Activated T-helper 17 cell treated with anti-CD3 and anti-CD28 coated beads, Interleukin-2, amount 50 U/mL, for 72 hours (primary cell): ENCODE measurements at places on chromosomes 5 and 9.

DNA sequence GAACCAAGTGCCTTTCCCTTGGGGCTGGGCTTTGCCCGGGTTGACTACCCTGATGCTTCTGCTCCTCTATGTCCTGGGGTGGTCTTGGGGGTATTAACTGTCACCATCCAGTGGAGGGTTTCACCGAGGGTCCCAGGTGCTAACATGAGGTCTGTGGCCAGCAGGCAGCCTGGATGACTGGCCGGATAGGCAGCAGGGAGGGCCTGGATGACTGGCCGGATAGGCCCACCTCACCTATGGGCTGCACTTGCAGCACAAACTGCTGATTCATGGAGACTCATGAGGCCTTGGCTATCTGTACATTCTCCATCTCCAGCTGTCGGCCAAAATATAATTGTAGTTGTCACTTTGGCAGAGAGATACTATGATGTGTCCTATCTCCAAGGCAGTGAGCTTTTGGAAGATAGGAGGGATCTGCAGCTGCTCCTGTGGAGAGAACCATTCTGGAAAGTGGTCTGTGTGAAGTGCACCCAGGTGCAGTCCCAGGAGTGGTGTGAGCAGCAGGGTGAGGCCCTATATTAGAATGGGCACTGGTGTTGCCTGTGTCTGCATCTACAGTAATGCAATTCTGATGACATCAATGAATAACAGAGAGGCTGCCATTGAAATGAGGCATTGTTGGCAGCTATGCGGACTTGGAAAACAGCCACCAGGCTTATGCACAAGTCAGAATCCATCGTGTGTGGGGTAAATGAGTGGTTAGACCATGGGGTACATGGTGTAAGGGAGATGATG, 26.3 kb upstream of the CDKN2AIPNL start:
- no peak for ATAC-seq

- no peak for ATAC-seq
These were observed 58.8 kb downstream of the GNG10 start for GRCh38 chr9:111720174-111720573.

DNA sequence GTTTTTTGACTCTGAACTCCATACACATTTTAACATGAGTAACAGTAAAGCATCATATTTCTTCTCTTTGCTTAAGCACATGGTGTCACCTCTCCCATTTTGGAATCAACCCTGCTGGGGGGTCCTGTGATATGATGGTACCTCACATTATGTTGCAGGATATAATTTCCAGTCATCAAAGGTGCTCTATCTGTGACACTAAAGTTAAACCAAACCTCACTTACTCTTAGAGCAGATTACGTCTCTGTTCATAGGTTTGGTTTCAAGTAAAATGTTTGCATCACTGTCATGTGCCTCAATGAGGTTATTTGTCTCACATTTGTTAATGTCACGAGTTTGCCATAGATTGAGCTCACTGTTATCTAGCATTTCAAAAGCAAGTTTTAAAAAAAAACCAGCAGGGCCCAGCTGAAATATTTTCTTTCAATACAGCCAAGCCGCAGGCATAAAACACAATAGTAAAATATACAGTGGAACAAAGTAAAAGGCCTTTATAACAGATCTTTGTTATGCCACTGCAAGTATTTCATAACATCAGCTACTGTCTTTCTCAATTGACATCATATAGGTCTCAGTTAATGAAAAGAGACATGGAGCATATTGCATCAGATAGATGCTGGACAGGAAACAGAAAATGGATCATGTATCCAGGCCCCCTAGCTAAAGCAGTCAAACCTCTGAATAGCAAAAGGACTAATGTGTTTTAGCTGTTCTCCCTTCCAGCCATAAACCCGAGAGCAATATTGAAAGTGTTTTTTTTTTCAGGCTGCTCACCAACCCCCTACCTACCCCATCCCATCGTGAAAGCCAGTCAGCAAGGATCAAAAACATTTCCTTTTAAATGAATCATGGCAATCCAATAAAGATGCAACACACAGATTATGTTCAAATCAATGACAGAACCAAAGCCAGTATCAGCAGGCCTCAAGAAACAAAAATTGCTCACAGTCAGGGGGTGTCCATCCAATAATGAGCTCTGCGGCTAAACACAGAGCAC, 182.1 kb upstream of the ITGA1 start:
- ATAC-seq, result no peak

DNA sequence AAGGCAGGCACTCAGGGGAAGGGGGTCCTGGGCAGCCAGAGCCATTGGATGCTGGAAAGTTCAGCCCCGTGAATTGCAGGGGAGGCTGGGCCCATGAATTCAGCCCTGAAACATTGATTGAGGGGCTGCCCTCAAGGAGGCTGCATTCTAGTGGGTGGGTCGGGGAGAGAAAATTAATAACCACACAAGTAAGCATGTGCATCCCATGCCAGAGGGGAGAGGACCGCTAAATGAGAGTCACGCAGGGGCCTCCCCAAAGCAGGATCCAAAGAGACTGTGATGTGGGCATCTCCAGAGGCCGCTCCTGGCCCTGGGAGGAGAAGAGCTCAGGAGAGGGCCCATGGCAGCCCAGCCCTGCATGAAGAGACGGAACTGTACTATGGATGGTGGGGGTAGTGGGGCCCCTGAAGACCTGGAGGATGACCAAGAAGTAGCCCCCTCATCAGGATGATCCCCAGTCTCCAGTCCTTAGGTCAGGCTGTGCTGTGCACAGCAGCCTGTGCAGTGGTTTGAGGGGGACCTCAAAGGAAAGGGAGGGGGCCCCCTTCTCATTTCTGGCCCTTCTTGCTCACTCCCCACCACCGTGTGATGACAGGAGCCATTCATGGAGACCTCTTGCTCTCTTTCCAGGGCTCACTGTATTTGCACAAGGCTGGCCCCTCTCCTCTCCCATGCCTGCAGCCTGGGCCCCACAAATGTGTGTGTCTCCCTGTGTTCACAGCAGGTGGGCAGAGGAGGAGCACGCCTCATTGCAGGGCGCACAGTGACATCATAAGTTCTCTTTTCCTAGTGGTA, 233.6 kb upstream of the IRX1 start:
- ATAC-seq, result no peak

DNA sequence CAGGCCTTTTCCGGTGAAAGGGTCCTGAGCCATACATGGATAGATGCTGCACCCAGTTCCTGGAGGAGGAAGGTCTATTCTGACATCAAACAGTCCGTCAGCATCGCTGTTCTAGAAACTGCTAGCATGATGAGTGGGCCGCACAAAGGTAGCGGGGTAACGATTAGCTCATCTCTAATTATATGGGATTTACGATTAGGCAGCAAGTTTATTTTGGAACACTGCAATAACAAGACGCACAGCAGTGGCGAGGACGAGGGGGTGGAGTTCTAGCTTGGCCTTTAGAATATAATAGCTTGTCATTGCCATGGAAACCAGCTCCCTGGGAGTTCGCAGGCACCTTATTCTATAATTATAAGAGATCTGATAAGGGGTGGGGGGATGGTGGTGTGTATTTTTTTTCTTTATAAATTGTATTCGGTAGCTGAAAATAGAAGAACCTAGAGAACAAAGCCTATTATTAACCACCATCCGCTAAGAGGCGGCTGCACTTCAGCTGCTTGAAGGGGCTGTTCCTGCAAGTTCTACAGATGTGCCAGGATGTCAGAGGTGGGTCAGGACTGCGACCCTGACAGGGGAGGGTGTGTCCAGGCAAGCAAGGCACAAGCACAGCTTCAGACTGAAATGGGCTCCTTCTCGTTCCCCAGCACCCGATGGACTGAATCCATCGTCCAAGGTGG, 311.0 kb downstream of the AGTPBP1 start:
- ATAC-seq, result no peak

- no peak for ATAC-seq
These were observed 166.3 kb downstream of the C9orf50 start for GRCh38 chr9:129454467-129455067.

DNA sequence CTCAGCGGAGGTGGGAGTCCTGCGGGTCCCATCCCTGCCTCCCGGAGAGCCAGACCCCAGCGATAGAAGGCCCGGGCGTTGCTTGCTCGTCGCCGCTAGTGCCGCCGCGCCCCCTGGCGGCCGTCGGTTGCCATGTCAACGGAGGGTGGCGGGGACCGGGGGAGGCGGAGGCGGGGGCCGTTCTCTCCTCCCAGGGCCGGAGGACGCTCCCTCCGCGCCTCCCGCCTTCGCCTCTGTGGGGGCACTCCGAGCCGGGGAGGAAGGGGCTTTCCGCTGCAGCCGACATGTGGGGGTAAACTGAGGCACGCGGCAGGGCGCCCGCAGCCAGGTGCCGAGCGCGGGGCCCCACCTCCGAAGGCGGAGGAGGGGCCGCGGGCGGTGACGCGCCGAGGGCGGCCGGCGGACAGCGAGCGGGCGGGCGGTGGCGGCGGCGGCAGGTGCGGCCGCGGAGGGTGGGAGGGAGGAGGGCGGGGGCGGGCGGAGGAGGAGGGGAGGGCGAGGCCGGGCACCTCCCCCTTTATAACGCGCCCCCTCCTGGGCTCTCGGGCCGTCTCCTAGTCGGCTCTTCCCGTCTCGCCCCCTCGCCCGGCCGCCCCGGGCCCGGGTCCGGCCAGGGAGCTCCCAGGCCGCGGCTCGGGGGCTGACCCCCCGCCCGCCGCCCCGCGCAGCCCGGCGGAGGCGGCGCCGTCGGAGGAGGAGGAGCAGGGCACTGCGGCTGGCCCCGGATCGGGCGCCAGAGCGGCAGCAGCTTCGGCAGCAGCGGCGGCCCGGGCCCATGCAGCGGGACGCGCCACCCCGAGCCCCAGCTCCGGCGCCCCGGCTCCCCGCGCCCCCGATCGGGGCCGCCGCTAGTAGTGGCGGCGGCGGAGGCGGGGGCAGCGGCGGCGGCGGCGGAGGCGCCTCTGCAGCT, 556 bp upstream of the CDK9 start:
- peak; percentile 36 for ATAC-seq

GRCh38 chr5:149707097-149707496, 23.0 kb upstream of the PPARGC1B start:
- ATAC-seq, result no peak

- no peak for ATAC-seq
These were observed 105.3 kb upstream of the SMC2 start for GRCh38 chr9:103988821-103989220.
